ENCODE measurements at places on chromosomes 2 and 18.

DNA sequence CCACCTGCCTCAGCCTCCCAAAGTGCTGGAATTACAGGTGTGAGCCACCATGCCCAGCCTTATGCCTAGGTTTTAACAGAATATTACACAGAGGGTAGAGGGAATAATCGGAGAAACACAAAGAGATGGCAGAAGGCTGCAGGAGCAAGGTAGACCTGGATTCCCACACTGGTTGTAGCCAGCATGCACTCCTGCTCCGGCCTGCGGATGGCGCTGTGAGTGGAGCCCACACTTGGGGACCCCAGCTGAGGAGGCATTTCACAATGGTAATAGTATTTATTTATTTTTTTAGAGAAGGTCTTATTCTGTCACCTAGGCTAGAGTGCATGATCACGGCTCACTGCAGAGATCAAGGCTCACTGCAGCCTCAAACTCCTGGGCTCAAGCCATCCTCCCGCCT lies 38.8 kb upstream of the DARS1 start:
- DNase-seq: no peak

GRCh38 chr2:69676146-69676545 lies 32.6 kb upstream of the AAK1 start:
- no peak for DNase-seq

- no peak for DNase-seq
Observed at GRCh38 chr18:32019251-32019948, 775 bp downstream of the RNF125 start.

DNA sequence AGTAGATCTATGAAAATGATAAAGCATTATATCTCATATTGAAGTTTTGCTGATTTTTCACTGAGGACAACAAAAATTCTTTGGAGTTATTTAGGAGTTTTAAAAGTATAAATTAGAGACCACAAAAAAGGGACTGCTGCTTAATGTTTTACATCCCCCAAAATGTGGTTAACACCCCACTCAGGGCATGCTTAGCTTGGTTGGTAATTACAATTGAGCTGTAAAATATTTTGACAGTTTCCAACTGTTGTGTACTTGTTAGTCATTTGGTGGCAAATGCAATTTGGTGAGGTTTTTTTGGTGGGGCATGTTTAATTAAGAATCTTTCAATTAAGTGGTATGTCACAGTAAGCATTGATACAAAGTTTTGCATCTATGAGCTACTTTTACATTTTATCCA lies 137.3 kb upstream of the OTX1 start:
- DNase-seq: no peak

GRCh38 chr2:200193791-200194190 lies 112.7 kb upstream of the SPATS2L start:
- no peak for DNase-seq

GRCh38 chr18:57772387-57772799 lies 30.7 kb downstream of the ATP8B1 start:
- DNase-seq: no peak

GRCh38 chr2:7573166-7573825 lies 656.1 kb downstream of the RNF144A start:
- DNase-seq: no peak

GRCh38 chr2:165837122-165837521 lies 43.1 kb upstream of the GALNT3 start:
- peak; percentile 46 for DNase-seq

DNA sequence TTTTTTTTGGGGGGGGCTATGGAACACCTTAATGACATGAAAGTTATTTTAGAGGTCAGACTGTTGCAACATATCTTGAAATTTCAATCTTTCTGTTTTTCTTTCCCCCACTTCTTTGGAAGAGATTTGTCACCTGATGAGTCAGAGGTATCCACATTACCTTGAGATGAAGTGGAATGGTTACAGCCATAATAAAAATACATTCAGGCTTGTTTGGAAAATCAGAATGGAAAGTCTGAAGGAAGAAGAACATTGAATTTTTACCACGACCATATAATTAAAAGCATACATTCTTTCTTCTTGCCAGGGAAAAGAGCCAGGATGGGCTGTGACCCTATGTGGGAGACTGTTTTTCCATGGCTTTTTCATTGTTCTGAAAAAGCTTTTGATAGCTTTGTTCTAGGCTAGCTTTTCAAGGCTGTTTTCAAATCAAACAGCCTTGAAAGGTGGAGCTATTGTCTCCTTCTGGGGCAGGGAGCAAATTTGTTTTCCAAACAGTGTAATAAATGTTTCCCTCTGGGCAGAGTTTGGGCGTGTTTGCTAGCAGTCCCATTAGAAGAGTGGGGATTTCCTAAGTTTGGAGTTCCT lies 2.3 kb upstream of the GTF3C3 start:
- no peak for DNase-seq

- no peak for DNase-seq
Observed at GRCh38 chr2:29014811-29015421, 33.8 kb downstream of the TOGARAM2 start.

GRCh38 chr18:30457156-30457555 lies 585.4 kb downstream of the DSC3 start:
- DNase-seq: no peak

GRCh38 chr2:152062125-152063091 lies 36.4 kb downstream of the CACNB4 start:
- peak; percentile 54 for DNase-seq

DNA sequence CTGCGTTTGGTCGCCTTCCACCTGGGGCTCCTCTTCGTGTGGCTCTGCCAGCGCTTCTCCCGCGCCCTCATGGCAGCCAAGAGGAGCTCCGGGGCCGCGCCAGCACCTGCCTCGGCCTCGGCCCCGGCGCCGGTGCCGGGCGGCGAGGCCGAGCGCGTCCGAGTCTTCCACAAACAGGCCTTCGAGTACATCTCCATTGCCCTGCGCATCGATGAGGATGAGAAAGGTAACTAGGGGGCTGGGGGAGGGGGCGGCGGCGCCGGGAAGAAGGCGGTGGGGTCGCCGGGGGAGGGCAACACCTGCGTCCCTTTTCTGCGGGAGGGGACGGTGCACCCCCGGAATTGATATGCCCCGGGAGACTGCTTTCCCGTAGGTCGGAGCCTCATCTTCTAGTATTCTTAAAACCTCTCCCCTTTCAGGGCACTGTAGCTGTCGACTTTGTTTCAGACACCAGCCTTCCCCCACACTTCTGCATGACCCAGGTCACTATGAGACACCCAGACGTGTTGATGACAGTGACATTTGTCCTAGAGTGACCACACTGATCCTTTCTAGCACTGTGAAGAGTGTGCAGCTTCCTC lies 755 bp downstream of the SPAST start:
- DNase-seq: no peak

DNA sequence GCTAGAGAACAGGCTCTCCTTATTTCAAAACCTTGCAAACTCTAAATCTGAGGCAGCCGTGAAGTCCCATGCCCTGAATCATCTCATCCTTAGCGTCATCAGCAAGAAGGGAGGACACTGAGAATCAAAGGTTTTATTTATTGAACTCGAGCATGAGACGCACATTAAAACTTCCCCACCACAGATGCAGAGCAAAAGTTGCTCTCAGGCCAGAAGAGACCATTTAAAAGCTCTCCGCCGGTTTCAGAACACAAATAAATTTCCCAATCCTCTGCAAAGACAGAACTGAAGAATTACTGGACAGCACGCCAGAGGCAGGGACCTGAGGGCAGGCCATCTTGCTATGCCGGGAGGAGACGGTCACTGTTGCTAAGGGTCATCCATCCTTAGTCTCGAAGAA lies 1.3 kb downstream of the AMMECR1L start:
- DNase-seq: no peak

DNA sequence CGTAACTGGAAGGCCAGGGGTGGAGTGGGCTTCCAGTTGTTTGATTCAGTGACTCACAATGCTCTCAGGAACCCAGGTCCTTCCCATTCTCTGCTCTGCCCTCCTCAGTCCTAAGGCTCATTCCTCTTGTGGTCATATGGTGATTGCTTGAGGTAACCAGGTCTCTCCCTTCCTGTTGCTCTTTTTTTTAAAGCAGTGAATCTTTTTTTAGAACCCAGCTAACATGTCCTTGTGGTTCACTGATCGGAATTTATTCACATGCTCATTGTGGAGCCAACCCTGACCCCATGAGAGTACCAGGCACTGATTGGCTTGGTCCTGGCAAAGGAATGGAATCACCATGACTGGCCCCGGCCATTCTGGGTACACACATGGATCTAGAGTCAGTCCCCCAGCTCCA lies 7.4 kb downstream of the THNSL2 start:
- DNase-seq: no peak

GRCh38 chr18:78632111-78632541 lies 347.5 kb upstream of the SALL3 start:
- DNase-seq: no peak

GRCh38 chr2:238449241-238449640 lies 22.5 kb downstream of the ASB1 start:
- no peak for DNase-seq

DNA sequence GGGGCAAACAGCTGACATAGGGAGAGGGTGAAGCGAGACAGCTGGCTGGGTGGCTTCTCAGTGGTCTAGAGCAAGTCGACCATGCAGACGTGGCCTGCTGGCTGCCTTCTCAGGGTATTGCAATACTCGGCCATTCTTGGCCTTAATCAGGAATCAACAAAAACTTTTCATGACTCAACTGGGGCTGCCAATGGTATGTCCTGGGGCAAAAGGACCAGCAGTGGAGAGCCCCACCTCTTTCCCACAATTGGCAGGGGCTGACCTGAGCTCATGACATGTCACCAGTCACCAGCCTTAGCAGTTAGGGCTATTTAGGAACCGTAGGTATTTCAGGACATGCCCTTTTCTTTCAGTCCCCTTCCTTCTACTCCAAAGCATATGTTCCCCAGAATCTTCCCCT lies 19.1 kb downstream of the PLA2R1 start:
- no peak for DNase-seq

DNA sequence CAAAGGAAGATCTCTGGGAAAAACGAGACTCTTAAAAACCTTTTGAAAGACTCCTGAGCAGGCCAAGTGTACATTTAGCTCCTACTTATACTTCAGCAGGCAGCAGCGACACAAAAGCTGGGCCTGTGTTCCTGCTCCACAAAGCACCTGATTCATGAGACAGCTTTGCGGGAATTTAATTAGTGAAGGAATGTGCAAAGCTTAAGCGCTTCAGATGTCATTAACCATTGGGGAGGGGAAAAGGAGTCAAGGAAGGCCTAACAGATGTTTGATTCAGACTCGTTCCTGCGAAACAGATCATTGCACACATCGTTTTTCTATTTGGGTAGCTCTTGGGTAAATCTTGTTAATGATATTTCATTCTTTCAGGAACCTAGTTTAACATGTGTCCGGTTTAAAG lies 125.9 kb downstream of the MAIP1 start:
- no peak for DNase-seq

GRCh38 chr2:169980001-169980400 lies 152.7 kb downstream of the UBR3 start:
- no peak for DNase-seq

DNA sequence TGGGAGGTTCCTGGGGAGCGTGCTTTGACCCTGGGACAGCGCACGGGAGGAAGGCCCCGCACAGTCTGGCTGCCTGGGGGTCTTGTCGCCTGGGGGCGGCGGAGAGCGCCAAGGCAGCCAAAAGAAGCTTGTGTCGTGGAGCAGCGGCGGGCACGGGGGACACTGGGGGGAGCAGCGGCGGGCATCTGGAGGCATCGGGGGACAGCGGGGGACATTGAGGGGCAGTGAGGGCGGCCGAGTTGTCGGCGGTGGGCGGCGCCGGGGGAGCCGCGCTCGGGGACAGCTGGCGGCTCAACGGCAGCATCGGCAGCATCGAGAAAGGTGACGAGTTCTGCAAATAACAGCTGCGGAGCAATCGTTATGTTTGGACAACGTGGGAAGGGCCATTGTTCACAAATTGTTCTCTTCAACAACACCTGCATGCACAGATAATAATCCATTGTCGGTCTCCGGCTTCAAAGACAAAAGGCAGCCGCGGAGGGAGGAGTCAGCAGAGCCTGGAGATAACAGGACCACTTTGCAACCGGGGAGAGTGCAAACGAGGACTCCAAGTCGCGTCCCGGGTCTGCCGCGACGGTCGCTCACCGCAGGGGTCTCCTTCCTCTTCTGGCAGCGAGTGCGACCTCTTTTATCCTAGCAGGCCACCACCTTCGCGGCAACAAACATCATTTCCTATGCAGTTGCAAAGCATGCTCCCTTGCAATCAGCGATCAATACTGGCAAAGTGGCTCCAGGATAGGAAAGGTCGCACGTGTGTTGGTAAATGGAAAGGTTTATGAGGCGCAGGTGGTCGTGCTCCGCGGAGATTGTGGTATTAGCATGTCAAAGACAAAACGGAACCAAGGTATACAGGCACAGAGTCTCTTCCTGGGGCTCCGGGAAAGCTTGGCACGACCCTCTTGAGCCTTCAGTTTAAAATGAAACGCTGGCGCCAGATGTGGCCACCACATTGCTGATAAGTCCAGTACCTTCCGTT lies 132.3 kb upstream of the DLX2 start:
- DNase-seq: no peak

DNA sequence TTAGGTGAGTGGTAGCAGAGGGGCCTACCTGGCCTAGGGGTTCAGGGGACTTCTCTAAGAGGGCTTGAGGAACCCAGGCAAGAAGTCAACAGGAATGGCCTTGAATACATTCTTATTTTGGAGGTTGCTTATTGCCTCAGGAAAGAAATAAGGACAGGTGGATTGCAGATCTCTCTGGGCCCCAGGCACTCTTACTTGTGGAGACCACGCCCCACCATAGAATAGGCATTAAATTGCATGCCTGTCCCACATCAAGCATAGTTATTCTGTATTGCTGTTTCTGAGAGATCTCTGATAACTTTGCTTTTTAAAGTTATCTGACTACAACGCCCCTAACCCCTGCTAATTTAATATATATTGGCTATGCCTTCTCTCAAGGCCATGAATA lies 68.0 kb upstream of the SP3 start:
- no peak for DNase-seq

GRCh38 chr18:30081122-30081521 lies 961.4 kb downstream of the DSC3 start:
- DNase-seq: no peak

GRCh38 chr2:160051371-160051800 lies 11.0 kb downstream of the PLA2R1 start:
- DNase-seq: no peak

GRCh38 chr2:72953976-72954375 lies 36.7 kb downstream of the EMX1 start:
- DNase-seq: no peak

DNA sequence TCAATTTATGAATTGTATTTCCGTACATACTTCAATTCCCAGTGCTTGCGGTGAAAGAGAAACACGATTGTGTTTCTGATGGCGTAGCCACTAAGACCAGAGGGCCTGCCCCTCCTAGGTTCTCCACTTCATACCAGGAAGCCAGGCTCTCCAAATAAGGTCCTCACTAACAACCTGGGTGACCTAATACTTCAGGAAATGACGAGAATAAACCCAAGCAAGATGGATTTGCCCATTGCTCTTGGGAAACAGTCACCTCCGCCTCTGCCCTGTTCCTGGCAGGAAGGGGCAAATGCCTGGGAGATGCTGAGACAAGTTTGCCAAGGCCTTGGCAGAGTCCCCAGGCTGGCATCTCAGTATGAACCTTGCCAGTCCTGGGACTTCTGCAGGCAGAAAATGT lies 41.8 kb downstream of the TTC32 start:
- DNase-seq: no peak

DNA sequence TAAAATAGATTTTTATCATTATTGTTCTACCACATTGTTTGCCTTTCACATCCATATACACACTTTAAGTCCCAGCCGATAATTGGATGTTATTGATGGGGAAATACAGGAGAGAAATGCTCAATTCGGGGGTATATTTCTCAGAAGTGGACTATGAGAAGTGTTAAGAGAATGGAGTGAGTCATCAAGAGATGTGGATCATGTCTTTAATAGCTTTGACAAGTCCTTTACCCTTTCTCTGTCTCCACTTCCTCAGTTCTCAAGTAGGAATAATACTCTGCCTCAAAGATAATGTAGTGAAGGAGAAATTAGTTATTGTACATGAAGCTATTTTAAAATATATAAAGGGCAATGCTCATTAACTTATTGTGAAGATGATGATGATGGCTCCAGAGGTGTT lies 1017.6 kb upstream of the PIK3C3 start:
- DNase-seq: no peak

Measured in dorsolateral prefrontal cortex (tissue), 122 donors.